ENCODE measurements at places on chromosomes 7 and 10. TPM values are rescaled to one million over a fixed set of nuclear protein-coding genes. Genes with fewer than 3 reads are reported as not detected.

DNA sequence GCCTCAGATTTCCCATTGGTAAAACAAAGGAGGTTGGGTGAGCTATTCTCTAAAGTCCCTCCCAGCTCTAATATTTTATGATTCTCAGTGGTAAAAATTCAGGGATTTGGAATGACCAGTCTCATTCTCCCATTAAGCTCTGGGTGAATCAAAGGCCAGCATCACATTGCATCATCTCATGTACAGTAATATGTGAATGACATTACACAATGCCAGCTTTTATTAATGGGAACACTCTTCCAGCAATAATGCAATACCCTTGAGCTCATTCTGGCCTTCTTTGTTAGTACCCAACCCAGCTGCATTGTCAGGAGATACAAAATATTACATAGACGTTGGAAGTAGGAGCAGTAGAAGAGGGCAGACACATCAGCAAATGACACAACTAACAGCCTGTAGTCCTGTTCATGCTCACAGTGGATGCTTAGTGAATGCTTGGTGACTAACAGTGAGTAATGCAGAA is 100.0 kb upstream of the EGR2 start:
- DNase-seq, result no peak

GRCh38 chr10:100182281-100182680 is 3.5 kb downstream of the ERLIN1 start:
- no peak for DNase-seq

DNA sequence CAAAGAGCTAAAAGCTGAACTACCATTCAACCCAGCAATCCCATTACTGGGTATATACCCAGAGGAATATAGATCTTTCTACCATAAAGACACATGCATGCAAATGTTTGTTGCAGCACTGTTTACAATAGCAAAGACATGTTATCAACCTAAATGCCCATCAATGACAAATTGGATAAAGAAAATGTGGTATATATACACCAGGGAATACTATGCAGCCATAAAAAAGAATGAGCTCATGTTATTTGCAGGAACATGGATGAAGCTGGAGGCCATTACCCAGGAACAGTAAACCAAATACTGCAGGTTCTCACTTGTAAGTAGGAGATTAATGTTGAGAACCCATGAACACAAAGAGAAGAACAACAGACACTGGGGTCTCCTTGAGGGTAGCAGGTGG is 1295.1 kb downstream of the TYW1 start:
- DNase-seq, result no peak

DNA sequence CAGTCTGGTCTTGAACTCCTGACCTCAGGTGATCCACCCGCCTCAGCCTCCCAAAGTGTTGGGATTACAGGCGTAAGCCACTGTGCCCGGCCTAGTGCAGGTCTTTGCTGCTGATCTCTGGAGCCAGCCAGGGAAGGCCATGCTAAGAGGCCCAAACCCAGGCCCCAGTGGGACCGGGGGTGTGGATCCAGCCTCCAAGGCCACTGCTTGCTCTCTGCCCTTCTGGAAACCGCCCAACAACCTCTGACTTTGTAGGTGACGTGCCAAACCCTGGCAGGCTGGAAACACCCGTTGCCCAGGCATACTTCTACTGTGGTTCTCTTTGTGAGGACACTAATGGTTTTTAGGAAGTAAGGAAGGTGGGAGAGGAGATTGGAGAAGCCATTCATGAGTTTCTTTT is 83.5 kb upstream of the GNA12 start:
- no peak for DNase-seq

GRCh38 chr7:17364671-17365070 is 66.2 kb downstream of the AHR start:
- DNase-seq, result no peak

DNA sequence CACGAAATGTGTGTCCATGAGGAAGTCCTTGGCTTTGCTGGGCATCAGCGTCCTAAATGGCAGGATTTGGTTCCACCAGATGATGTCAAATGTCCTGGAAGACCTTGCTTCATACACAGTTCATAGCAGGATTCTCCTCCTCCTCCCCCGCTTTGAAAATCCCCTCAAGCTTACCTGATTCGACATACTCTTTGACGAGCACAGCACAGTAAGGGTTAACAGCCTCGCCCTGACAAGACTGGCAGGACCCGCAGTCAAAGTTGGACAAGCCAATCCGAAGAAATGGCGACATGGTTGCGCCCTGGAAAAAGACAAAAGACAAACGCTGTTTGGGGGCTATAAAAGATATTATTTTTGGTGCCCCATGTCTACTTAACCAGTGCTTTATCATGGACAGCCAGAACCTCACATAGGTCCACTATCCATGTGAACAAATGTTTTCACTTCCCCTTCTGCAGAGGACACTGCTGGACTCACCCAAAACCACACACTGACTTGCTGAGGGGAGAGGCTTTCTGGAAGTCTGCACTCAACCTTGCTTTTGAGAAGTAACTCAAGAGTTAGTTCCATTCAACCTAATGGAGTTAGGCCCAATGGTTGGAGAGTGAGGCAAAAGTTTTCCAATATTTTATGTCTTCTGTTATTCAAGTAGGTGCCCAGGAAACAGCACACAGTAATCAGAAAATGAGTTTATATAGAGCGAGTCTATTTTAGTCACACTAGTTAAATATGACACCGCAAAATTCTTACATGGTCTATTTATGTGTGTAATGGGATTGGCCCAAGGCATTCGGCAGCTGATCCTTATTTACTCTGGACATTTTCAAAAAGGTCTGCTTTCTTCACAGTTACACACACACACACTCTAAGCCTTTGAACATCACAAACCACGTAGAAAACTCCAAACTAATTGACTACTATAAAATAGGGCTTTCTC is 65.0 kb downstream of the PRKCQ start:
- no peak for DNase-seq

GRCh38 chr10:17161775-17162174 is 32.2 kb upstream of the CUBN start:
- no peak for DNase-seq

- no peak for DNase-seq
Measured at GRCh38 chr7:108335269-108335918, 120.8 kb downstream of the NRCAM start.

GRCh38 chr10:54009672-54010071 is 791.4 kb downstream of the PCDH15 start:
- DNase-seq, result no peak

DNA sequence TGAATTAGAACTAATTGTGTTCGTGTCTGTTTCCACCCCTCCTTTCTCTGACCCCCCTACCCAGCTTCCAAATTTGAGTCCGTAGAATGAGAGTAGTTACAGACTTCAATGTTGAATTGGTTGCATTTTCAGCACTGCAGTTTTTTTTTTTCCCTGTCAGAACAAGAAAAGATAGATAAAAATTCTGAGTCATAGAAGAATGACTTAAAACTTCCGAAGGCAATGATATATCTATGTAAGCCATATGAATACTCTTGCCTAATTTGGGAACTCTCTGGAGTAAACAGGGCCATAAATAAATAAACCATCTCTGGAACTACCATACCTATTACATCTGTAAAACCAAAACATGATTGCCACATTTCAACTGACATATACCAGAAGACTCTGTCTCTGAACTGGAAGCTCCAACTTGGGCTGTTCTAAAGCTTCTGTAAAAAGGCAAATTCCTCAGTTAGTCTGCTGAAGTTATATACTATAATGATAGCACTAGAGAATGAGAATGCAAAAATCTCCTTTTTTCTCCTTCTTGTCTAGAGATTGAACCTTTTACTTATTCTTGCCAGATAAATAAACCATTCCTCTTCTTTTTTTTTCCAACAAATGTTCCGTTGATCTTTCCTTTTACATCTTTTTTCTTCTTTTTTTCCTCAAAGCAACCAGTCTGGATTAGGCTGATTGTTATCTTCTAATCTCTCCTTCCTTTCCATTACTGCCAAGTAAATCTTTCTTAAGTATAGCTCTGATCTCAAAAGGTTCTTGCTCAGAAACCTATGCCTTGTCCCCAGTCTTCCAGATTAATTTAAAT is 23.5 kb downstream of the VCL start:
- DNase-seq, result no peak

DNA sequence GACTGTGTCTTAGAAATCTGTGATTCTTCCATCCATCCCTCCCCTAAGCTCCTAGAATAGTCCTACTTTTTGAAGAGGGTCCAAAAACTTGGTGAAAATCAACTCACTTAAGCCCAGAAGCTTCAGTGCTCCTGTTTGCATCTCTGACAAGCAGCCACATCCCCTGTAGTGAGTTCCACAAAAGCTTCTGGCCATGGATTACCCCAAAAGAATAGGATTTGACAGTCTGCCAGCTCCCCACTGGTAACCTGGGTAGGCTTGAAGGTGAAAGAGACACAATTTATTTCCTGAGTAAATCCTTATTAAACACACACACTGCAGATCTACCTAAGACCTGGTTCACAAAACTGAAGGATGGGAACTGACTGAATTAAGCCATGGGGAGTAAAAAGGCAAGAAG is 46.5 kb downstream of the LGI1 start:
- DNase-seq, result no peak

- DNase-seq, result no peak
Measured at GRCh38 chr7:8818406-8818805, 385.0 kb downstream of the NXPH1 start.

DNA sequence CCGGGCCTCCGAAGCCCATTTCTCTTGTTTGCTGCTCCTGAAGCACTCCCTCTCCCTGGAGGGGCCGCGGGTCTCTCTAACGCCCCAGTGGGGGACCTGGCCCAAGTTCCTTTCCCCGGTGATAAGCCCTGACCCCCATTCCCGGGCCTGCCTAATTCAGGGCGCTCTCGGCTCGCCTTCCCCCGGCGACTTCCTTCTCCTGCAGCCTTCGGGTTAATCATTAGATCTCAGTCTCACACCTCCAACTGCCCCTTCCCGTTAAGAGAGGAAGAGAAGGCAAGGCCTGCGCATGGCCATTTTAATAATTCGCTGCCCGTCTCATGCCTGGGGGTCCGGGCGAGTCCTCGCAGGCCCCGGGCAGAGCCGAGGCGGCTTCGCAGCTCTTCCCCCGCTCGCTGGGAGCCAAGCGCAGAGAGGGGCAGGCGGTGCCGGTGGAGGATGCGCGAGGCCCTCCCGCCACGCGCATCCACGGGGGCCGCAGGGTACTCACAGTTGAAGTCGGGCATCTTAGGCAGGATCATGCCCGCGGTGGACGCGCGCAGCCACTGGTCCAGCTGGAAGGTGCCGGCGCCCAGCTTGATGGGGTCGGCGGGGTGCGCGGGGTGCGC is 1.2 kb downstream of the MNX1 start:
- no peak for DNase-seq

- no peak for DNase-seq
Measured at GRCh38 chr7:69681181-69681580, 82.9 kb downstream of the AUTS2 start.

- DNase-seq, result no peak
Measured at GRCh38 chr10:16602104-16602775, 80.6 kb upstream of the C1QL3 start.

- DNase-seq, result no peak
Measured at GRCh38 chr10:98244141-98244540, 23.9 kb downstream of the LOXL4 start.

DNA sequence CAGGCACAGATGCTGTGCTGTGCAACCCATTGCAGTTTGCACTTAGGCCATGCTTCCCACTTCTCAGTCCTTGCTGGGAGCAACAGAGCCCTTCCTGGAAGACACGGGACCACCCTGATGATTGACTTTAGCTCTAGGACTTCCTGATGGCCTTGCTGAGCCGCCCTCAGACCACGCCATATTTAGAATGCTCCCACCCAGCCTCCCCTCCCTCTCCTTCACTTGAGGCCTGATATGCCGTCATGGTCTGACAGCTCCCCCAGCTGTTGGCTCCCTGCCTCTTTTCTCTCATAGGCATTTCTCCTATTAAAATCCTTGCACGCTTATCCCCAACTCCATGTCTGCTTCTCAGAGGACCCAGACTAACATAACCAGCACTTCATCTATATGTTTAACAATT is 29.4 kb upstream of the GATAD1 start:
- DNase-seq, result no peak

DNA sequence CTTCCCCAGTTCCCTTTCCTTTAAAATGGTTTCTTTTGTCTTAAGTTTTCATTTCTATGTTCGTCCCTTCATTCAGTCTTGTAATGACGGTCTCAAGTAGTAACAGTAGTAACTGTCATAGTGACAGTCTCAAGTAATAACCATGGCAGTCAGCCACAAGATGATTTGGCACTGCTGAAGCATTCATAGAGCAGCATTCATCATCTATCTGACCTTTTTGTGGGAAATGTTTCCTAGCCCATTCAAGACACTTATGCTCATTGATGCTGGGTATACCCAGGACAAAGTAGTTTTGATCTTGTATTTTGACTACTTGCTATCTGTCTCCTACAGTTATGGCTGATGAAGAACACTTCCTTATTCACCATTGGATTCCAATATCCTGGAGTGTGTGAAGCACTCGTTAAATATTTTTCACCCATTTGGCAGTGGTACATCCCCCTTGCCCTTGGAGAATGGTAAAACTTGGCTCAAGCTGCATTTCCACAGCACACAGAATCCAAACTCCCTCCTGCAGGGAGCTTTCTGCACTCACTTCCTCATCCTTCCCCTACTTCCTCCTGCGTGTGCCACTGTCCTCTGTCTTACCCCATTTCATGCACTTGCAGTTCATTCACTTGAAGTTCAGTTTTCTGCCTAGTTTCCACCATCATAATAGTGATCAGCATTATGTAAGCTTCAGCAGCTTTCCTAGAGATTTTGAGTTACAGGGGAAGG is 19.0 kb downstream of the GIMAP4 start:
- no peak for DNase-seq

DNA sequence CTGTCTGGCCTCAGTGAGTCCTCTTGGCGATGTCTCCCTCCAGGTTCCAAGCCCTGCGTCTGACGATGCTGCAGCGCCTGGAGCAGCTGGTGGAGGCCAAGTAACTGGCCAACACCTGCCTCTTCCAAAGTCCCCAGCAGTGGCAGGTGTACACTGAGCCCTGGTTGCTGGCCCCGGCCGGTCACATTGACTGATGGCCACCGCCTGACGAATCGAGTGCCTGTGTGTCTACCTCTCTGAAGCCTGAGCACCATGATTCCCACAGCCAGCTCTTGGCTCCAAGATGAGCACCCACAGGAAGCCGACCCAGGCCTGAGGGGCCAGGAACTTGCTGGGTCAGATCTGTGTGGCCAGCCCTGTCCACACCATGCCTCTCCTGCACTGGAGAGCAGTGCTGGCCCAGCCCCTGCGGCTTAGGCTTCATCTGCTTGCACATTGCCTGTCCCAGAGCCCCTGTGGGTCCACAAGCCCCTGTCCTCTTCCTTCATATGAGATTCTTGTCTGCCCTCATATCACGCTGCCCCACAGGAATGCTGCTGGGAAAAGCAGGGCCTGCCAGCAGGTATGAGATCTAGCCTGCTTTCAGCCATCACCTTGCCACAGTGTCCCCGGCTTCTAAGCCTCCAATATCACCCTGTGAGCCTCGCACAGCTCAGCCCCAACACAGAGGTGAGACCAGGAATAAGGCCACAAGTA is 7.3 kb upstream of the ZNF22 start:
- no peak for DNase-seq

GRCh38 chr10:88725798-88726197 is 19.7 kb downstream of the LIPK start:
- DNase-seq, result no peak

FGFR2 gene
- total RNA-seq, result 0.90 TPM

MACROH2A2 gene
- total RNA-seq, result 5.5 TPM

CFAP69 gene
- not detected for total RNA-seq

SEC31B gene
- total RNA-seq, result 70.9 TPM

ADARB2 gene
- total RNA-seq, result 13.5 TPM

GRID1 gene
- total RNA-seq, result not detected

NOS3 gene
- 4.0 TPM for total RNA-seq

MNX1 gene
- not detected for total RNA-seq

TMEM213 gene
- total RNA-seq, result not detected

TUBAL3 gene
- total RNA-seq, result not detected

SFMBT2 gene
- total RNA-seq, result 20.0 TPM

Data from CD4-positive, alpha-beta memory T cell (primary cell).